Fibroblast of upper back skin (primary cell): ENCODE measurements at places on chromosomes 4 and X.
A peak's percentile ranks its signal among the peaks of the same experiment; 100 is the strongest.

GRCh38 chr4:168710353-168710946, 213.6 kb downstream of the PALLD start:
- DNase-seq, result peak; percentile 74

DNA sequence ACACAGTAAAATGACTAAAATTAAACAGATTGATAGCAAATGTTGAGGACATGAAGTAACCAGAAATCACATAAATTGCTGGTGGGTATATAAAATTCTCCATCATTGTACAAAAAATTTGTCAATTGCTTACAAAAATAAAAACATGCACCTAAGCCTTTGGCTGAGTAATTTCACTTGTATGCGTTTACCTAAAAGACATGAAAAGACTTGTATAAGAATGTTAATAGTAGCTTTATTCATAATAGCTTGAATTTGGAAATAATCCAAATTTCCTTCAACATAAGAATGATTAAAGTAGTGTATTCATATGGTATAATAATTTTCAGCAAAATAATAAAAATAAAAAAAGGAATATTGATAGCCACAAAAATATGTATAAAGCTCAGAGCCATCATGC, 37.7 kb downstream of the PDHA2 start:
- DNase-seq, result no peak

- DNase-seq, result no peak
These were observed 80.2 kb upstream of the CDX4 start for GRCh38 chrX:73366696-73367095.

DNA sequence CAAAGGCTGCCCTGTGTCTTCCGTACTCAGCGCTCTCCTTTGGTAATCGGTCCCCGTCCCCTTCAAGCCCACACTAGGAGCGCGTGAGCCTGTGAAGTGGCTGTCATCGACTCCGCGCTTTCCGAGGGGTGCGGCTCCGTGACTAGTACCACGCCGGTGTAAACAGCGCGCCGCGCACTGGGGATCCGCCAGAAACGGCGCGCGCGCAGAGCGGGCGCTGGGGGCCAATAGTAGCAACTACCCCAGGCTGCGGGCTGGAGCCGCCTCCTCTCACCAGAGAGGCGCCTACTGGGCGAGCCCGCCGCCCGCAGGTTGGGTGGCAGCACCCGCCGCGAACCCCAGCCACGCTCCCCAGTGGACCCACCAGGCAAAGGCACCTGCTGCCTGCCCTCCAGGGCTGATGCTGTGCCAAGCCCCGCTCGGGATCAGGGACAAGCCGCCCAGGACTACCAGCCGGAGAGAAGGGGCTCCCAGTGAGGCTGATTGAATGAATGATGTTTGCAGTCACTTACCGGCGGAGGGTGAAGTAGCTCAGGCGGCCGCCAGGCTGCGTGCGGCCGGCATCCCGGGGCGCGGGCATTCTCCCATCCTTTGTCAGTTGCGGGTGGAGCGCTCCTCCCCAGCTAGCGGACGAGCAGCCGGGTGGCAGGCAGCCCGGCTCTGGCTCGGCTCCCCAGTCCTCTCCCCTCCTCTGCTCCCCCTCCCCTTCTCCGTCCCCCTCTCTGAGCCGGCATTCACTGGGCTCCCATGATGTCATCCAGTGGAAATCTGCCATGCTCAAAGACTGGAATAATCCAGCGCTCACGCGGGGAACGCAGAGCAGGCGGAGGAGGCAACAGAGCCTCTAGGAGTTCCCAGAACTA, 370.3 kb upstream of the SMIM31 start:
- peak; percentile 21 for DNase-seq

DNA sequence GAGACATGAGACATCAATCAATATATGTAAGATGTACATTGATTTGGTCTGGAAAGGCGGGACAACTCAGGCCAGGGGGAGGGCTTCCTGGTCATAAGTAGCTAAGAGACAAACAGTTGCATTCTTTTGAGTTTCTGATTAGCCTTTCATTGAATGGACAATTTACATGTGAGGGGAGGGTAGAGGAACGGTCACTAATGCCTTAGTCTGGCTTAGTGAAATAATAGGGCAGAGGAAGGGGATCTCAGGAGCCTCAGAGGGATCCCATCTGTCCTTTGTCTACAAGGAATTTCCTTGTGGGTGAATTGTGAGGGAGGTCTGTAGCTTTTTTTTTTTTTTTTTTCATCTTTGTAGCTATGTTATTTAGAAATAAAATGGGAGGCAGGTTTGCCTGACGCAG, 88.3 kb downstream of the GK start:
- DNase-seq, result no peak

GRCh38 chr4:124810827-124811226, 98.3 kb upstream of the ANKRD50 start:
- DNase-seq, result no peak

DNA sequence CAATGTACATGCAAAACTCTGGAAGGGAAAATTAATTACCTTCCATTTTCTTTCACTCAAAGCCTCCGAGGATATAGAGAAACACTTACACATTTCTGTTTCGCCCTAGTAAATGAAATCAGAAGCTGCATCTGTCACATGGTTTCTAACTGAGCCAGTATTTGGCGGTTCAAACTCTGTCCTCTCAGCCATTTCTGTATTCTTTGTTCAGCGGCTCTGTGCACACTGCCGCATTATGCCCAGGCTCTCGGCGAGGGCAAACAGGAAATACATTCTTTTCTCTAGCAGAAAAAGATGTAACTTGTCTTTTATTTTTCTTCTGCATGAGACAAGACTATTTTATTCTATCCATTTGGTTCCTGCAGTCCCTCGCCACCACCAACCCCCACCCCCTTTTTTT, 71.4 kb upstream of the GPM6B start:
- DNase-seq, result no peak

DNA sequence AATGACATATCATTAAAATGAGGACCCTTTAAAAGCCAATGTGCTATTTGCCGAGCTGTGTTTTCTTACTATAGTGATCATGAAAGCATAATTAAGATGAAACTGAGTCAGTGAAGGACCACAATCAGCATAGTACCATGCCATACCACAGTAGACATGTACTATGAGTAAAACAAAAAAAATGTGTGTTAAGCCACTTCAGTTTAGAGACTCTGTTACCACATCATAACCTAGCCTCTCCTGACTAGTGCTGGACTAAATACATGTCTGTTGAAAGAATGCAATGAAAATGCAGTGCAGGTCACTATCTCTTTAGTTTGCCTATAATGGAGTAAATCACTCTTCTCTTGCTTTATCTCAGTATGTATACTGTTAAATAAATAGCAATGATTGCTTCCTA, 12.3 kb upstream of the DDX53 start:
- peak; percentile 46 for DNase-seq

GRCh38 chr4:88609387-88609786, 17.1 kb downstream of the HERC3 start:
- no peak for DNase-seq

- DNase-seq, result peak; percentile 27
These were observed 16.3 kb upstream of the DDX3X start for GRCh38 chrX:41317477-41318208.

GRCh38 chr4:79864500-79865200, 208.4 kb downstream of the ANTXR2 start:
- DNase-seq, result no peak

DNA sequence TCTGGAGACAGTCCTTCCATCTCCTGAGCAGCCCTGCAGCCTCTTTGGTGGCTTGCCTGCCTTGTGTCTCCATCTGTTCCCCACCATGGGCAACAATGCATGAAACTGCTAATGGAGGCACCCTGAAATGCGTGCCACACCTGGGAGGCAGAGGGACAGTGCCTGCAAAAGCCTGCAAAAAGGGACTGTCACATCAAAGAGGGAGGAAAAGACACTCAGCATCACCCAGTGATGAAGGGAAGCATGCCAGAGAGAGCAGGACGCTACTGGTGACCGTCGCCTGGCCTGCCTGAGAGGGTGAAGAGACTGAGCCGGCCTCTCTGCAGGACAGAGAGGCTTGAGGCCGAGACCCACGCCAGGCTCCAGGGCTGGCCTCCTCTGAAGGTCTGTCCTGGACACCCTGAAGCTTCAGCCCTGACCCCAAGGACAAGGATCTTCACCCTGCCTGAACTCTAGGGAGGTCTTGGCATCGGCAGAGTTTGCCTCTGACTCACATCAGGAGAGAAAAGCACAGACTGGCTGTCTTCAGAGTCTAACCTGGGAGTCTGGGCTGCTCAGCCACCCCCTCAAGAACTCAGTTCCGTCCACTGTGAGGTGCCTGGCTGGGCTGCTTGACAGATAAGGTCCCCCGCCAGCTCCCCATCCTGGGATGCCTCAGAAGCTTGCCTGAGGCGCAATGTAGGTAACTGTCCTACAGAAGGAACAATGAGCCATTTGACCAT, 8.1 kb downstream of the ACSL1 start:
- no peak for DNase-seq

DNA sequence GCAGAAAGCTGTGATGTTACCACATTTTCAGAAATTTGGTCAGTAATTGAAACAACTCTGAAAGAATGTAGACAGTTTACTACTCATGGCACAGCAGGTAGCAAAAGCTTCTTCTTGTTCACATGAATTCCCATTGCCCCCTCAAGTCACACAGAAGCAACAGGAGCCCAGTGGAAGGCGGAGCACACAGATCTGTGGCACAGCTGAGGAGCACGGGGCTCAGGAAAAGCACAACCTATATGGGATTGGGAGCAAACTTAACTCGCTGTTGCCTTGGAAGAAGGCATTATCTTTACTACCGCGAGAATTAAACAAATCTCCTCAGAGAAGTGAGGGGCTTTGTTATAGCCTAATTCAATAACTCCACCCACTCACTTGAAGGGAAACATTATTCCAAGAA, 358.5 kb downstream of the SPOCK3 start:
- no peak for DNase-seq

GRCh38 chr4:101870874-101871273, 80.3 kb downstream of the BANK1 start:
- no peak for DNase-seq

DNA sequence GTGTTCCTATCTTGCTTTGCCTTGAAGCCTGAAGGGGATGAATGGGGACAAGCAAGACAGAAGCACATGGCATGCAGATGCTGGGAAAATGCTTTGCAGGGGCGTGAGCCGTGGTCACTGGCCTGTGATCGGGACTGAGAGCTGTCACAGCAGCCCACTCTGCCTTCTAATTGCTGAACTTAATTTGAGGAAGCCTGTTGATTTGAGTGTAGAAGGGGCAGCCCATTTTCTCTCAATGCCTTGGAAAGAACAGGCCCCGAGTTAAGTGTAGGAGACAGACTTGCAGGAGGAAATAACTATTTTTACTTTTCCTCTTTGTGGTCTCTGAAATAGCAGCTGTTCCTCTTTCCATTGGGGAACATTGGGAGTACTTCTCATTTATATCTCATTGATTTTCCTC, 26.1 kb upstream of the TBC1D1 start:
- no peak for DNase-seq

DNA sequence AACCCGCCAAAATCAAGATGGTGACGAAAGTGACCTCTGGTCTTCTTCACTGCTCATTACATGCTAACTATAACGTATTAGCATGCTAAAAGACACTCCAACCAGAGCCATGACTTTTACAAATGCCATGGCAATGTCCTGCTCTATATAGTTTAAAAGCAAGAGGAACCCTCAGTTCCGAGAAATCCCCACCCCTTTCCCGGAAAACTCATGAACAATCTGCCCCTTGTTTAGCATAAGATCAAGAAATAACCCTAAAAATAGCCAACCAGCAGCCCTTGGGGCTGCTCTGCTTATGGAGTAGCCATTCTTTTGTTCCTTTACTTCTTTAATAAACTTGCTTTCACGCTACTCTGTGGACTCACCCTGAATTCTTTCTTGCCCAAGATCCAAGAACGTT, 463.5 kb upstream of the FAM241A start:
- no peak for DNase-seq

DNA sequence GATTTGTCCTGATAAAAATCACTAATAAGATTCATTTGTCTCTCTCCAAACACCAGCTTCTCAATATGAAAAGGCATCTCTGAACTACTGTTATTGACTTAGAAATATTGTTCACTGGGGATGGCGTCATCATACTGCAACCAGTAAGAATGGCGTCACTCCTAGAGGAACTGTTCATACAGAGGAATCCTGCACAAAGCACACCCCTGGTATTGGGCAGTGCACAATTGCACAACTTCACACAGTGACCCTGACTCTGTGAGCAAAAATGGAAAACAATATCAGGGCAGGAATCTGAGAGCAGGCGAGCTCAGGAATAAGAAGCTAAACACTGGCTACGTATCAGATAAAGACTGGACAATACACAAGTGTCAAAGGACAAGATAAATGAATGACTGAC, 66.7 kb upstream of the PNPLA4 start:
- no peak for DNase-seq

- DNase-seq, result peak; percentile 17
These were observed 69.2 kb upstream of the MTM1 start for GRCh38 chrX:150499240-150499639.

DNA sequence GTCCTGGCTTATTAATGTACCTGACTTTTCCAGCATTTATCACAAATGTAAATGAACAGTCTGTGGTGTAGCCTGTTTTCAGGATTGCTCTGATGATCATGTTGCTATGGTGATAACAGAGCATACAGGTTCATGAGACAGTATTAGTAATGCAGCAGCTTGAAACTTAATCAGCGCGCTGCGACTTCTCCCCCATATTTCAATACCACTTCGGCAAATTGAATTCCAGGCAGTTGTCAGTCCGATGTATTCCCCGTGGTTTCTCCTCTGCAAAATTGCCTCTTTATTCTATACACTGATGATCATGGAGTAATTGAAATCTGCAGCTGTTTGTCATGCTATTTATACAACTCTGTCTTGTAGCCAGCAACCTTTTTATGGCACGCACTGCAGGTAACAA, 239.3 kb downstream of the C4orf33 start:
- DNase-seq, result no peak

DNA sequence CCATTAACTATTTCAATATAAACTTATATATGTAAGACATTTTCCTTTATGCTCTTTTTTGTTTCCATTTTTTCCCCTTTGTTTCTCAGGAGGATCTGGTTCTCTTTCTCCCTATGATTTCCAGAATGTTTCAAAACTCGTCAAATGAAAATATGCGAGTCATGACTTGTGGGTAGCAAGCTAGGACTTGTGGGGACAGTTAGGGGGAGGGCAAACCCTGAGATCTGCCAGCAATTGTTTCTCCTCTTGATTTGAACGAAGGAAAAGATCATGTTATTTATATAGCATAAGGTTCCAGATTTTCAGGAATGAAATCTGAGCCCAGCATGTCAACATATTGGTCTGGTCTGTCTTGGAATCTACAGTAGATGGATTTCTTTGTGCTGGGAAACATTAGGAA, 28.9 kb upstream of the GPC4 start:
- peak; percentile 41 for DNase-seq
